ENCODE measurements at places on chromosomes 3 and 15.

DNA sequence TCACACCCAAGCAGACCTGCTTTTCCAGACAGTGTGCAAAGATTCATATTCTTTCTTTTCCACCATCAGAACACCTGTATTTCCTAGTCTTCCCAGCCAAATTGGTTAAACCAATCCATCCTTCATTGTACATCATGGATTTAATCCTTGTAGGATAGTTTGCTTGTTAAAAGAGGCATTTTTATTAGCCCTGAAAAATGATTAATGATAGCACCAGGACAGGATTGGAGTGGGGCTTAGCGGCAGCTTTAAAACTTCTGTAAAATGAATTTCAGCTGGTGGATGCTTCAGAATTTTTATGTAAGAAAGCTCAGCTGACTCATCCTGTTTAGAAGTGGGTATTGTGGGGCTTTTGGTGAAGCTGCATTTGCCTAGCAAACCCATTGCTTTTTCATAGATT lies 36.1 kb upstream of the ARHGEF26 start:
- DNase-seq, result no peak

GRCh38 chr3:172042136-172042662 lies 2.8 kb downstream of the FNDC3B start:
- DNase-seq, result no peak

GRCh38 chr15:60237446-60237845 lies 160.3 kb downstream of the ANXA2 start:
- no peak for DNase-seq

GRCh38 chr15:56760186-56760585 lies 26.9 kb upstream of the ZNF280D start:
- DNase-seq, result no peak

GRCh38 chr15:58292751-58293175 lies 139.0 kb upstream of the LIPC start:
- no peak for DNase-seq

DNA sequence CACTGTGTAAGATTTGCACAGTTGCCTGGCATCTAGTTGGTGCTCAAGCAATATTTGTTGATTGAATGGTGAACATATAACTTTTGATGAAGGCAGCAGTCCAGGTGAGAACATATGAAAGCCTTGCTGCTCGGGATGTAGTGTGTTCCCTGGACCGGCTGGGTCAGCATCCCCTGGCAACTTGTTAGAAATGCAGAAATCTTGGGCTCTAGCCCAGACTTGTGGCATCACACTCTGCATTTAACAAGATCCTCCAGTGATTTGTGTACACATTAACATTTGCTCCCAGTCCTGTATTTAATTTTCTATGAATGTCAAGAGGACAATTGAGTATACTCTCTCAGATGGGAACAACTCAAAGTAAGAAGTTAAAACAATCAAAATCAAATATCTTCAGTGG lies 69.0 kb upstream of the SAMMSON start:
- no peak for DNase-seq

DNA sequence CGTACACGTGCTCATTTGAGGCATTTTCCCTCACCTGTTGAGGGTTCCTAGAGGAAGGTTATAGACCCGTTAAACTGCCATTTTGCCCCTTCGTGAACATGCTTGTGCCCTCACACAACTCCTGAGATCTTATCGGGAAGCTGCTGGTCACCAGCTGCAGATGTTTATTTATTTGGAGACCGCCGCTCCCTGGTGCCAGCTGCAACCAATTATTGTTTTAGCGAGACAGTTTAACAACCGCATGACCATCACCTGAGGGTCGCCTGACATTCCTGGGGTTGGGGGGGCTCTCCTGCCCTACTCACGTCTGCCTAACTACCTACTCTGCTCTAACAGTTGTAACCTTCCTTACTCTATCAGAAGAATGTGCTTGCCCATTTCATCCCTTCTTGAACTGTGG lies 292.5 kb downstream of the MCTP2 start:
- no peak for DNase-seq

GRCh38 chr15:71411538-71412482 lies 296.5 kb downstream of the THSD4 start:
- no peak for DNase-seq

DNA sequence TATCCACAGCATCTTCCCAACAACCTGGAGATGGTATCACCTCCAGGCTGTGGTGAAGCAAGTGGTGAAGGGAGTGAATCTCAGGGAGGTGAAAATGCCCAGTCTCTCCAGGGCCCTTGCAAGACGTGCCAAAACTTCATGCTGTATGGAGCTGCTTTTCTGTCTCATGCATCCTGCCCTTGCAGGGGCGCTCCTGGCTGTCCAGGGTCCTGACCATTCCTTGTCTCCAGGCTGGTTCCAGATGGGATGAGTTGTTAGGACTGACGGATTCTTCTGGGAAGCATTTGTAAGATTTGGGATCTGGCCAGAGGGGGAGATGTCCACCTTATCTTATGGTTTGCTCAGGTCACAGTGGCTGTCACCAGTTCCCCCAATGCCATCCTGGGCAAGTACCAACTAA lies 15.8 kb downstream of the TGM4 start:
- DNase-seq, result no peak

GRCh38 chr3:66270701-66271100 lies 49.9 kb downstream of the SLC25A26 start:
- DNase-seq, result no peak

DNA sequence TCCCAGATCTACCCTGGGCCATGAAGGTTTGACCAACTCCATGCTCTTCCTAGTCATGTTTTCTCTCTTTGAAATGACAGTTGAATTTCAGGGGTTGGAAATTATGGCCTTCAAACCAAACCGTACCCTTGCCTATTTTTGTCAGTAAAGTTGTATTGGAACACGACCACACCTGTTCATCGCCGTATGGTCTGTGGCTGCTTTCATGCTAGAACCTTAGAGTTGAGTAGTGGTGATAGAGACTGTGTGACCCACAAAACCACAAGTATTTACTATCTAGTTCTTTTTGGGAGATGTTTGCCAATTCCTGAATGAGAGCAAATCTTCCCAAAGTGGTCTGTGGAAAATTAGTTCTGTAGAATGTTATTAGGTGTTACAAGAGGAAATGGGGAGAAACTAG lies 24.0 kb upstream of the STARD5 start:
- no peak for DNase-seq

DNA sequence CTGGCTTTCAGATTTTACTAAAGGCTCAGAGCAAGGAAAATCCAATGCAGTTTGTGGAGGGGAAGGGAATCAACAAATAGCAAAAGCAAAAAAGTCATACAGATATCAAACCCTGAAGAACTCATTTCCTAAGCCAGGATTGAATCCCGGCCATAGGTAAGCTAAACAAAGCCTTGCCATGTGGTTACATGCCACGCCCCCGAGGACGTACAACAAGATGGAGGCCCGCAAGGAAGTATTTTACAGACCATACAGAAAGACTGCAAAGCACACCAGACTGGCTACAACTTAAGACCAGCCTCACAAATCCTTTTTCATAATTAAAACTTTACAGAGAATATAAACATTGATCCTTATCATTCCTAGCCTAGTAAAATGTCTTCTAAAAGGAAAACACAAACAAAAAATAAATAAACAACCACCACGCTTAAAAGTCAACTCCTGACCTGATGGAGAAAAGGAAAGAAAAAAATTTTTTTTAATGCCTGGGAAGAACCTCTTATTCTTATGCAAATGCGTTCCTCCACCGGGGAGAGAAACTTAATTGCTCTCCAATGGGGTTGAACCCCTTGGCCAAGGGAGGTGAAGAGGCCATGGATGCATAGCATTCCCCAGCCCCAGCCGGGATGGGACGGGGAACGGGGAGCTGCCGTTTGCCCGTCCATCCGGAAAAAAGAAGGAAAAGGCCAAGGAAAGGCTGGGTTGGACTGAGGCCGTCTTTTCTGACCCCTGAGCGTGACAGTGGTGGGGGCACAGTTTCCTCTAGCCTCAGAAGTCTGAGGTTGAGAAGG lies 39.3 kb downstream of the IL1RAP start:
- DNase-seq, result no peak

DNA sequence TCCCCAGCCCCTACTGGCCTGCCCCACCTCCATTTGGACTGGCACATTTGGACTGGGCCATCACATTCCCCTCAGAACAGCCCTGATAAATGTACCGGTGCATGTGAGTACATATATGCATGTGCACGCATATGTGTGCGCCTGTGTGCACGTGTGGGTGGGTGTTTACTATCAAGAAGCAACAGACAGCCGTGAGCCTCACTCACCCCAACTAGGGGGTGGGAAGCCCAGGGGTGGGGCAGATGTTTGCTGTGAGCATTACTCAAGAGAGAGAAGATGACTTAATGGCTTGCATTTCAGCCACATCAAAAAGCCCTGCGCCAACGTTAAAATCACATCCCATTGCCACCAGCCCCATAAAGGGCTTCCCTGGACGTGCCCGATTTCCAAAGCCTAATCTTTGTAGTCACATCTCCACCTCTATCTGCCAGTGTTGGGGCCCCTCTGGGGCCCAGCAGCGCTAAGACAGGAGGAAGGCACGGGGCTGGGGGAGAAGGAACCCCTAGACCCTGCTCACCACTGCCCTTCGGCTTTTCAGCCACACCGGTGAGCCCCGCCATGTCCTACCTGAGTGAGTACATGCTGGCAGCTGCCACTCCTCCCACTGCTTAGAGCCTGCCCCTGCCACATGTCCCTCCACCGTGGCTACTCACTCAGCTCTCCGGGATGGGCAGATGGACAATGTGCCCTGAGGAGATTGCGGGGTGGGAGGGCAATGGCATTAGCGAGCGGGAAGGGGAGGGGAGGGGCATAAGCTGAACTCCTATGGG lies 10.9 kb downstream of the ITIH3 start:
- DNase-seq, result no peak

GRCh38 chr3:177460047-177460446 lies 262.8 kb upstream of the TBL1XR1 start:
- DNase-seq, result no peak

DNA sequence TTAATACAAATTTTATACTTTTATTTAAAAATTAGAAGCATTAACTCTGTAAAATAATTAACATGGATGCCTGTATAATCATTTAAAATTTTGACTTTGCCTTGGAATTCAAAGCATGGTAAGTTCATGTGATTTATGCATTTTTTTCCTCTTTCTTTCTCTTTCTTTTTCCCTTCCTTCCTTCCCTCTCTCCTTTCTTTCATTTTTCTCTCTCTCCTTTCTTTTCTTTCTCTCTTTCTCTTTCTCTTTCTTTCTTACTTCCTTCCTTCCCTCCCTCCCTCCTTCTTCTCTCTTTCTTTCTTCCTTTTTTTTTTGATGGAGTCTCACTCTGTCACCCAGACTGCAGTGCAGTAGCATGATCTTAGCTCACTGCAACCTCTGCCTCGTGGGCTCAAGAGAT lies 53.8 kb upstream of the P3H2 start:
- no peak for DNase-seq

- DNase-seq, result no peak
Measured at GRCh38 chr3:8574040-8574669, 70.4 kb downstream of the SSUH2 start.
